ENCODE measurements at places on chromosomes 1 and 21.

- no peak for DNase-seq
These were observed 1.3 kb downstream of the ARHGAP29 start for GRCh38 chr1:94236013-94236491.

DNA sequence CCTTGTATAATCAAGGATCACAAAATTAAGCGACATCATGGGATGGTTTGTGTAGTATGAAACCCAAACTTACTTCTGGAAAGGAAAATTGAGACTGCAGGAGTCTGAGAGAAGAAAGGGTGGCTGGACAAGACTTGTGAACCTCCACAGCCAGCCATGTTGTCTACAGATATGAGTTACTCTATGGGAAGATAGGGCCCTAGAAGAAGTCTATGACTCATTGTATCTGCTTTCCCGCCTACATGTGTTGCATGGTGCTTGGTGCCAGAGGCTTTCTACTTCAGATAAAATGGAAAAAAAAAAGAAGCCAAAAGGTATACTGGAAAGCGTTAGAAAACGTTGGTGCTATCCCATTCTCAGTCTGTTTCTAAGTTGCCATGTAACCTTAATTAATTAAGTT is 18.7 kb upstream of the OR6N2 start:
- no peak for DNase-seq

DNA sequence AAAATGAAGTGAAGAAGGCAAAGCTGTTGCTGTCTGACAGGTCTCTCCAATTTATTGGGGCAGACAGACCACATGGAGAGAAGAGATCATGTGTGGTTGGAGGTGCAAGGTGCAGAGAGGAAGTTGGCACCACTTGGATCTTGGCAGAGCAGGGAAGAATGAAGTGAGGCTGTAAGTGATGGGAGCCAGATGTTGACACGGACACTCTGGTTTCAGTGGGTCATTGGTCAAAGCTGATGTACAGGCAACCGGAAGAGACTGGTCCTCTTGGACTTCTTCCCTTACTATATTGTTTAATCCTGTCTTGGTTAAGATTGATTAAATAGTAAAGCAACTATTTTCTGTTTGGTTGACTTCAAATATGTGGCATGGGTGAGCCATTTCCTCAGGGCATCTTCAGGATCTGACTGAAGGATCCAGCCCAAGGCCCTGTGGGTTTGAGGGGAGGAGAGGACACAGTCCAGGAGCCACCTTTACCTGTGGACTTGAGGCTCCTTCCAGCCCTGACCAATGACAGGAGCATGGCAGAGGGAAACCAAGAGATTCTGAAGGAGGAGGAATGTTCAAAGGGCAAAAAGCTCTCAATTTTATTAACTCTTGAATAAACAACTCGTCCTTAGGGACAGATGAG is 49.4 kb downstream of the NENF start:
- DNase-seq: no peak

- no peak for DNase-seq
These were observed 18.0 kb downstream of the ADGRB2 start for GRCh38 chr1:31745946-31746670.

Measured in stimulated activated CD8-positive, alpha-beta memory T cell treated with anti-CD3 and anti-CD28 coated beads, Interleukin-4, amount 100 ng/mL, for 1 hour (primary cell).